ENCODE measurements at places on chromosomes 12 and 14.

GRCh38 chr12:120468821-120469449 lies 613 bp downstream of the SRSF9 start:
- peak; percentile 51 for DNase-seq

GRCh38 chr14:100871234-100872186 lies 32.0 kb downstream of the RTL1 start:
- DNase-seq = peak; percentile 38

GRCh38 chr14:102493096-102493495 lies 16.5 kb downstream of the ANKRD9 start:
- no peak for DNase-seq

DNA sequence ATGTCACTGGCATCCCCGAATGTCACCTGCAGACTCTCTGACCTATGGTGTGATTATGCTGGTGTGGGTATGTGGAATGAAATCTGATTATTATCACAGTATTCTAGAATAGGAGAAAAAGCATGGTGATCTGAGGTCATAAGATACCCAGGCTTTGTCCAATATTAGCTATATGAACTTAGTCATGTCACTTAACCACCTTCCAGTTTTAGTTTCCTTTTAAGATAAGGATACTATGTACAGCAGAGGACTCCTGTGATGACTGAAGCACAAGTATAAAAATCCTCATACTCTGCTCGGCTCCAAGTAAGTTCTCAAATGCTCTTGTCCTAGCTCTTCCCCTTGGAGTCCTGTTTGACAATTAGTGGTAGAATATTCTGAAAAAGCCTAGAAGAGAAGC lies 2.8 kb downstream of the GNS start:
- DNase-seq = no peak

GRCh38 chr14:33555710-33556350 lies 395.0 kb downstream of the EGLN3 start:
- DNase-seq = no peak

DNA sequence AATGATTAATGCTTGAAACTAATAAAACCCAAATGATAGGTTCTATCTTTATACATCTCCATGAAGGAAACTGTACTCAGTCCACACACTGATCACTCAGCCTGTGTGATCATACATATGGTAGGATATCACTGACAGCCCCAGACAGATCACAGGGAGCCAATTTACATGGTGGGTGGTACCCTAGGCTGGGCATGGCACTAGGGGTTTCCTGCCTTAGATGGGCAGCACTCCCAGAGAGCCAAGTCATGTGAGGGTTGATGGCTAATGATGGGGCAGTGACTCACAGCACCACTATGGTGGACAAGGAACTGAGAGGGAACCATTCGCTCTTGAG lies 89.6 kb upstream of the PTPRR start:
- no peak for DNase-seq

- DNase-seq = no peak
Measured at GRCh38 chr14:95297832-95298231, 21.9 kb downstream of the CLMN start.

DNA sequence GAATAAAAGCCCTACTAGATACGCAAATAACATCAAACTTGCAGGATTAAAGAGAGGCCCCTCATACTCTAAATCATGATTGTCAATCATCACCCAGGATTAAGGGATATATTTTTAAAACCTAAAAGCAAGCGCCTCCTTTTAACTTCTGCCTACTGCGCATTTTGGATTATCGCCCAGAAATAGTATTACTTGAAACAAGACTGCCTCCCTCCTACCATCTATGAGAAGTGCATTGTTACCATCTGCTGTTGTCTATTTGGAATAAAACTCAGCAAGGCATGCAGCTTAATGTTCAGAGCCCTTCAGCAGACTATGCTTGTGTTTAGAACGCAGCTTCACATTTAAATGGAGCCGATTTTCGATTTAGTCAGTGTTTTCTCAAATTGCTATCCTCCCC lies 79.6 kb downstream of the EXOC5 start:
- DNase-seq = no peak

DNA sequence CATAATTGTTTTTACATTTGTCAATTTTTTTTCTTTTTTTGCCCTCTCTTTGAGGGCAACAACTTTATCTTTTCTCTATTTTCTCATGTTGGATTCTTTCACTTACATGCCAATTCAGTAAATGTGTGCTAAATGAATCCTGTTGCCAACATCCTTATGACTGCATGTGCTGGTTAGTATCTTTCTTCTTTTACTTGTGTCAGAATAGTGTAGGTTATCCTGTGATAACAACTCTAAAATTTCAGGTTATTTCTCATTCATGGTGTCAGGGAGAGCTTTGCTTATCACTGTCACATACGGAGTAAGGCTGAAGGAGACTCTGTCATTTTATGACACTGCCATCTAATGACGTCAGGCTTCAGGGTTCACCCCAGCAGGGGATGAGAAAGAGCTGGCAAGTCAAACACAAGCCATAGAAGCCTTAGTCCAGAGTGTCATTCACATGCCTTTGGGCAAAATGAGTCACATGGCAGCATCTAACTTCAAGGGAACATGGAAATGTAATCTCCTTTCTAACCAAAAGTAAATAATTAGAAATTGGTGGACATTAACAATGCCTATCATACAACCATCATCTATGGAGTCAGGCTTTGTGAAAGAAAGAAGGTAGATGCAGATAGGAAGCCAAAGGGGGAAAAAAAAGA lies 242.5 kb upstream of the ATP2B1 start:
- peak; percentile 26 for DNase-seq

DNA sequence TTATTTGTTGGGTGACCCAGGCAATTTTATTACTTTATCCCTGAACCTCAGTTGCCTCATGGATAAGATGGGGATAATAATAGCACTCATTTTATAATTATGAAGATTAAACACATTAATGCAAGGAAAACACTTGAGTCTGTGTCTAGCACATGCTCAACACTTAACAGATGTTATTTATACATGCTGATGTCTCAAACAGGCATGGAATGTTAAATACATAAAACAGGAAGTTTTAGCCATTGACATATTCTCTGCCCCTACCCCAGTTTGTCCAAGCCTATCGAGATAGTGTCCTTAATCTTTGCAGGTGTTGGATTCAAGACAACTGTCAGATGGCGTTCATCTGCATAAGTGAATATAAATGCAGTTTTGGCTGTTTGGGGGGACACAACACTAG lies 109.8 kb downstream of the SCAF11 start:
- no peak for DNase-seq

DNA sequence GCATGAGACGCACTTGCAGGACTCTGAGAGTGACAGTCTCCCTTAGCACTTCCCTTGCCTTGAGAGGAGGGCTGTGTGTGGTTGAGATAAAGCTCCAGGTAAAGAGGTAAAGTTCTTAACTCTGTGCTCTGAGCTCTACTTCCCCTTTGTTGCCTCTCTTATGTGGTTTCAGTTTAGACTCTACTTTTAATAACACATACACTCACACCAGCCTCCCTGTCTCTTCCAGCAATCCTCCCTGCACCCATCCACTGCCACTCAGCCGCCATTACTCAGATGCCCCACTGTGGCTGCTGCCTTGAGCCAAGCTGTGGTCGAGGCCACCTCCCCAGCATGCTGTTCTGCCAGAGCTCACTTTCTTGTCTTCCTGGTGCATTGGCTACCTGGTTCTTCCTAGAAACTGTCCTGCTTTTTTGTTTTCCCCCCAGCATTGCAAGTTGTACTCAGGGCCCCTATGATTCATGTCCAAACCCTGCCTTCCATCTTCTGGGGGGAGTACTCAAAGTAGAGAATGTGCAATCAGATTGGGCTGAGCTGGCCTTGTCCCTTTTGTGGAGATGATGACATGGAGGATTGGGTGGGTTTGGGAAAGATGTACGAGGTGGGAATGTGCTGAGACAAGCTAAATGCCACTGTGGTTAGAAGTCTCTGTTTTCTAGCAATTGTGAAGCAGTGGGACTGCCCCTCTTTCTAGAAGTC lies 115.5 kb upstream of the PARP11 start:
- no peak for DNase-seq

GRCh38 chr12:93782853-93783252 lies 105.7 kb downstream of the CRADD start:
- no peak for DNase-seq

- peak; percentile 35 for DNase-seq
Measured at GRCh38 chr12:51773145-51773869, 75.2 kb downstream of the FIGNL2 start.

- DNase-seq = no peak
Measured at GRCh38 chr12:42128327-42128726, 16.3 kb downstream of the GXYLT1 start.

GRCh38 chr14:100868621-100869370 lies 34.7 kb downstream of the RTL1 start:
- no peak for DNase-seq

DNA sequence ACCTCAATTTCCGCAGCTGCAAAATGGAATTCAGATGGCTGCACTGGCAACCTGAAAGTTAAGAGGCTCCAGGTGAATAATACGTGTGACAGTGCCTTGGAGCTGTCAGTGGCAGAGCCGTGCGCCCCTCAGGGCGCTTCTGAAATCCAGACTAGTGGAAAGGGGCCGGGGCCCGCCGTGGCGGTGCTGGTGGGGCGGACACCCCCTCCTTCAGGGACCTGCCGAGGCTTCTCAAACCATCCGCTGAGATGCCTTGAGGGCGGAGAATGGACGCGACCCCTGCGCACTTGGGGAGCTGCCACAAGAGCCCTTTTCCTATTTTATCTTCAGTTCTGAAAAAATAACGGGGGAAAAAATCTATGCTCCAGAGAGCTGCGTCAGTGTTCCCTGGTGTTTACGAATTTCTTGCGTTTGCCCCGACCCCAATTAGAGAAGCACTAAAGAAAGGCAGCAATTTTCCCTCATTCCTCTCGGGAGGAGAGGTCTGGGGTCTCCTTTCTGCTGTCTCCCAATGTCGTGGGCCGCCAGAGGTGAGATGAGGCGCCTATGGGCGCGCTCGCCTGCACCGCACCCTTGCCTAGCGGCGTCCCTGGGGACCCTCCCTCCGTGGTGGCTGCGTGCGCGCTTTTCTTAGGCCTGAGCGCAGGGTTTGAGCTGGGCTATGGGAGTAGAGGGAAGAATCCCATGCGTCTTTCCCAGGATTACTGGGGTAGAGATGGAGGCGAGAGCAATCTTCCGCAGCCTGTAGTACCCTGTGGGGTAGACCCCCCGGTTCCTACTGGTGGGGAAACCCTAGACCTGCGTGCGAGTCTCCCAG lies 2.2 kb downstream of the NOS1 start:
- no peak for DNase-seq

DNA sequence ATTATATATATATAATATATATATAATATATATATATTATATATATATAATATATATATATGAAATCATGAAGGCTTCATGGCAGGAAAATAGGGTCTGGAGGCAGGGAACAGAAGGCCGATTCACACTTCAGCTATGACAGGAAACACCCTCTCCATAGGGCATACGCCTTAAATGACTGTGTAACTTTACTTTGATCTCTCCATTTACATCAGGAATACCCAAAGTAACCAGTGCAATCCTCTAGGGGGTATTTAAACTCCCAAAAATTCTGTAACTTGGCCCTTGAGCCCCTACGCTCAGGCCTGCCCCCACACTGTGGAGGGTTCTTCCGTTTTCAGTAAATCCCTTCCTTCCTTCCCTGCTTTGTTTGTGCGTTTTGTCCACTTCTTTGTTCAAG lies 40.4 kb upstream of the PPP2R5C start:
- DNase-seq = no peak

- no peak for DNase-seq
Measured at GRCh38 chr14:55238019-55238680, 33.1 kb upstream of the FBXO34 start.

GRCh38 chr12:58202933-58203718 lies 261.8 kb downstream of the ATP23 start:
- no peak for DNase-seq

DNA sequence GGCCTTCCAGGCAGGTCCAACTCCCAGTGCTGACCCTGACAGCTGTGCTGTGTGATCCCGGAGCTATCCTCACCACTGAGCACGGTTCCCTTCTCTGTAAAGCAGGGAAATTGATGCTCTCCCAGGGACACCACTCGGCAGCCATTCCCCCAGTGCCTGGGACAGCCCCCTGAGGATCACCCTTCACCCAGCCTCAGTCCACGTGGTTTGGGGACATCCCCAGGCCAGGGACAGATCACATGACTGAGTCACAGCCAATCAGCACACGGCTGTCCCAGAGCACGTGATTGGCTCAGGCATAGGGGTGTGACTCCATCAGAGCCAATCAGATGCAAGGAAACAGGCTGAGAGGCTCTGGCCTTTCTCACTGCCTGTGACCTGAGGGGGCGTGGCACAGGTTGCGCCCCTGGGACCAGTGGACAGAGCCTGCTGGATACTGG lies 68.8 kb upstream of the SFSWAP start:
- DNase-seq = no peak

DNA sequence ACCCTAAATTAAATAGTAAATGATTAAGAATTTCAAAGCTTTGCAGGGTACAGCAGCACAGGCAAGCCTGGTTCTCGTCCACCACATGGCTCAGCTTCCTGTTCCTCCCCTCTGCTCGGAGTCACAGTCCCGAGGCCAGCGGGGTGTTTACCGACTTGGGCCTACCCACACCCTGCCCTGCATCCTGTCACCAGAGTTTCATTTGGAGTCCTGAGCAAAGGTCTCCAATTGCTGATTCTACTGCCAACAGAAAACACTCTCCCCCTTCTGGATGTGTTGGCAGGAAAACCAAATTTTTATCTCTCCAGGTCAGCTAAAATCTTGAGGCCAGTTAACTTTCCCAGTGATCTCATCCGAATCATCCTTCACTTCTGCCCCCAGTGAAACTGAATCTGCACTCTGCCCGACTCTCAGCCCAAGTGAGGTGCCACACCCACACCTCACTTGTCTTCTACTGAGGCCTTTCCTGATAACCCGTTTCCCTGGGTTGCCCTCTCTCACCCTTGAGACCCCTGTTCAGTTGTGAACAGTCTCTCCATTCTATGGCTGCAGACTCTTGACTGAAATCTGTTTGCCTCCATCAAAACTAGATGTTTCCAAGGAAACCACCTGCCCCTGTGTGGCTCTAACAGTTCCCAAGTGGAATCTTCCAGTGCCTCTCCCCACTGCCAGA lies 71.2 kb downstream of the VCPKMT start:
- peak; percentile 74 for DNase-seq

DNA sequence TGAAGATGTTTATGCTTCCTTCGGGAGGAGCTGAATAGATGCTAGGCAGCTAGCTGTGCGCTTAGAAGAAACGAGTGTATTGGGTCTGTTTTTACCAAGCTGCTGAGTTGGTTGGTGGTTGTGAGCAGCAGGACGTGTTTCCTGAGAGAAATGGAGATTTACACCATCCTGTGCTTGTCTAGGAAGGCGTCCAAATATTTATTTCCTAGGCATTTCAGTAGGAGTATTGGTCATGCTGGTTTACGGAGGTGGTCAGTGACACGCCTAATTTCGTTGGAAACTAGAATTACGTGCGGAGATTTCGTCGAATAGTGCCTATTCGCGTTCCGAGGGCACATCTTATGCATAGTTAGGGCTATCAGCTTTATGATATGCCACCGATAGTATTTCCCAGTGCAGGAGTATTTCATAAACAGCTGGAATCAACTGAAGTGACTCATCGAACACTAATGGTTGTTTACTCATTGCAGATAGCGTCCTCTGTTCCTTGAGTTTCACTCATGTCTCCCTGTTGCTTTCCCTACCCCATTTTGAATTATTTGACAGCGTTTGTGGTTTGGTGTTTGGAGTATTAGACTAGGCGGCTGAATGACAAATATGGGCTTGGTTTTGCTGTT lies 780 bp downstream of the TBC1D15 start:
- DNase-seq = peak; percentile 54

GRCh38 chr12:88604646-88605045 lies 24.4 kb upstream of the KITLG start:
- DNase-seq = no peak
